ENCODE measurements at places on chromosomes 16 and 17.

GRCh38 chr17:40582328-40582901 is 17.1 kb upstream of the CCR7 start:
- no peak for DNase-seq

GRCh38 chr17:17108451-17109049 is 66.3 kb downstream of the MPRIP start:
- no peak for DNase-seq

- no peak for DNase-seq
These were observed 197.5 kb downstream of the HS3ST3A1 start for GRCh38 chr17:13403982-13404946.

- DNase-seq = no peak
These were observed 9.8 kb downstream of the SOCS3 start for GRCh38 chr17:78349891-78350642.

DNA sequence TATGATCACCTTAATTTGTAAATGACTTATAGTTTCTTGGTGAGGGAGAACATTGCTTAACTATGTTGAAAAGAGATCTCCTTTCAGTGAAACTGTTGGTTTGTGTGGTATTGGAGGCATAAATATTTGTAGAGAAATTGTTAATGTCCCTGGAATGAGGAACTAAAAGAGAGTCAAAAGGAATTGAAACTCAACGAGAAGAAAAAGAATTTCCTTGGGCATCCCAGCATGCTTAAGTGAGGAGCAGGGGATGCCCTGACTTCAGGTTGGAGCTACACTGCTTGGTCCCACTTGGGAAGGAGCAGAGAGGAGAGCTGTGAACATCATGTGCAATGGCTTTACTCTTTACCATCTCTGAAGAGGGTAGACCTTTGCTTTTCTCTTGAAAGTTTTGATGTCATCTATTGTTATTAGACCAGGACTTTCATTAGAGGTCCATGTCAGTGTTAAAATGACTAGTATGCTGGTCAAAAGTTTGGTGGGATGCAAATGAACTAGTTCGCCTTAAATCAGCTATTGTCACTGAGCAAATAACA is 21.7 kb downstream of the KRT23 start:
- no peak for DNase-seq

DNA sequence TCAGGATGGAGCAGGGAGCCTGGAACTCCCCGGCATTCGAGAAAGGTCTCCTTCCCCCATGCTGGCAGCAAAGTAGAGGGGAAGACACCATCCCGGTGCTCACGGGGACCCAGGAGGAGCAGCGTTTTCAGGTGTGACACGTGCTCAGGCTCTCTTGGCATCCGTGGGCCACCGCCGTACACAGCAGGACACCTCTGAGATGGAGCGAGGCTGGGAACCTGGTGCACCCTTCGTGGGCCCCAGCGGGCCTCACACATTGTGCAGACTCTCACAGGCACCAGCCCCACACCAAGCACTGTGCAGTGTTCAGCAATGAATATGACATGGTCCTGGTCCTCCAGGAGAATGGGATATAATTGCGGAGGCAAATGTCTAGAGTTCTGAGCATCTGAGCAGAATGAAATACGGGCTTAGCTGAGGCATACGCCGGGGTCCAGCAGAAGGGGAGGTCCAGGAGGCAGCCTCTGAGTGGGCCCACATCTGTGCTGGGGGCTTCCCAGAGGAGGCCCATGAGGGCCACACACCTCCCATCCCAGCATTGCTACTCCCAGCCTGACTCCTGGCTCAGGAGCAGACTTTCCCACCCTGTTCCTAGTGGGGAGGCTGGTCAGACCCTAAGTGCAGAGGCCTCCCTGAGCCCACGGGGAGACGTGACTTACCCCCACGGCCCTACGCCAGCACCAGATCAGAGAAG is 72.6 kb downstream of the ABR start:
- no peak for DNase-seq

DNA sequence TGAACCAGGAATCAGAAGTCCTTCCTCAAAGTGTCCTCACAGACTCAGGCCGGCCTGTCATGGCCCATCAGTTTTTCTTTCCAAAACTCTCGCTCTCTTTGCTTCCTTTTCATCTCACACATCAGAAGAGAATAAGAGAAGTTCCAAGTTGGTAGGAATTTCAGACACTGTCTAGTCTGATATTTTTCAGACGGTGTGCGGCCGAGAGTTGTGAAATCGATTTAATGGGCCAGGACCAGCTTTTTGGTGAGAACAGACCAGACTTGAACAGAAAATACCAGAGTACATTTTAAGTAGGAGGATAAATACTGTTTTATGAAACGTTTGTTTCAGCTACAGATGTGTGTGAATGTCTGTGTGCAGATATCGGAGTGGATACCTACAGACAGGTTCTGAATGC is 24.8 kb upstream of the RCVRN start:
- no peak for DNase-seq

- no peak for DNase-seq
These were observed 18.9 kb downstream of the NUP93 start for GRCh38 chr16:56748826-56749225.

- no peak for DNase-seq
These were observed 27.5 kb downstream of the ITGAE start for GRCh38 chr17:3773511-3773910.
